Breast epithelium (tissue), 4 donors: ENCODE measurements at places on chromosomes 1 and 21. TPM values are rescaled to one million over a fixed set of nuclear protein-coding genes. Genes with fewer than 3 reads are reported as not detected.

S100A14 gene
- not detected for total RNA-seq

IGSF3 gene
- 1.1 TPM for total RNA-seq

SAMD11 gene
- total RNA-seq, result 2.9 TPM

PSMD4 gene
- 108 TPM for total RNA-seq

KLHDC8A gene
- total RNA-seq, result not detected

CD48 gene
- 5.4 TPM for total RNA-seq

AVPR1B gene
- not detected for total RNA-seq

LYSMD1 gene
- total RNA-seq, result 17.0 TPM

DYRK3 gene
- total RNA-seq, result 39.4 TPM

- DNase-seq, result no peak
These were observed 14.3 kb downstream of the PSRC1 start for GRCh38 chr1:109268431-109269211.

GRCh38 chr1:227894831-227895451 is 52.8 kb downstream of the WNT9A start:
- DNase-seq, result peak; percentile 13

GRCh38 chr1:53461323-53462044 is 2.3 kb downstream of the DMRTB1 start:
- DNase-seq, result no peak

GRCh38 chr1:28466226-28466778 is 39.5 kb upstream of the RCC1 start:
- DNase-seq, result no peak

GRCh38 chr1:10045480-10046355 is 13.0 kb downstream of the UBE4B start:
- DNase-seq, result no peak

DNA sequence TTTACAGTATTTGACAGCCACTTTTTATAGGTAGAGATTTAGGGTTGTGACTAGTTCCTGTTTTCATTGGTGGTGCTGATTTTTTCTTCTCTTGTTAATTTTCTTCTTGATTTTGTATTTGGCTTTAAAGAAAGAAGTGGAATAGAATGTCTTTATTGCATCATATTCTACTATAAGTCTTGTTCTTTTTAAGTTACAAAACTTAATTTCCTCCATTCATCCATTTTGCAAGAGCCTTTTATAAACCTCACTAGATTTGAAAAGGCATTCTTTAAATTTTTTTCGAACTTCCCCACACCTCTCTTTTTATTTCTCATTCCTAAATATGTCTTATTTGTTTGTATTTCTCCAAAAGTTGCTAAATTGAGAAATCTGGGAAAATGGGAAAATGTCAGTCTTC is 1368.6 kb upstream of the ADGRL4 start:
- no peak for DNase-seq

DNA sequence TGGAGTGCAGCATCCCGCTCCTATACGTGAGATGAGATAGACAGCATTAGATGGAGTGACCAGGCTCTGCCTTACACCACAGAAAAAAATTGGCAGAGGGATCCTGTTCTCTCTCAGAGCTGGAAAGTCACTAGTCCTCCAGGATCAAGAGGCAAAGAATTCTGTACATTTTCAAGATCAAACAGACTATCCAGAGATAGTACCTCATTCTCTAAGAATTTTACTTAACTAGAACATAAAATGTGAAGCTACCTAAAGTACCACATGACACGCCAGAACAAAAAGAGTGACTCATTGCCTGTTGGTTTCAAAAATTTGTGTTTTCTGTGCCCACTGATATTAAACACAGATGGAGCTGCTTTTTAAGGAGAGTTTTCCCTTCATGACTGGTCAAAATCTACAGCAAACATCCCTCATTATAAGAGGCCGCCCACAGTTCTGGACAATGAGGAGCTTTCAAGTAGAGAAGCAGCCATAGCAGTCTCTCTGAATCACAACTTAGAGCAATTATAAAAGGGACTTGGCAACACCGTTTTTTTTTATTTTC is 32.3 kb downstream of the CD160 start:
- no peak for DNase-seq

GRCh38 chr1:63916485-63917360 is 142.9 kb downstream of the ROR1 start:
- DNase-seq, result no peak

- DNase-seq, result no peak
These were observed 652.4 kb downstream of the PLPP3 start for GRCh38 chr1:55926906-55927471.

GRCh38 chr1:30731806-30732276 is 8.5 kb upstream of the MATN1 start:
- no peak for DNase-seq

GRCh38 chr1:203504400-203505250 is 10.7 kb downstream of the OPTC start:
- peak; percentile 80 for DNase-seq

- DNase-seq, result no peak
These were observed 163.4 kb upstream of the USP24 start for GRCh38 chr1:55378582-55378981.
